GM13977 (cell line): ENCODE measurements at places on chromosomes 12 and 14.

DNA sequence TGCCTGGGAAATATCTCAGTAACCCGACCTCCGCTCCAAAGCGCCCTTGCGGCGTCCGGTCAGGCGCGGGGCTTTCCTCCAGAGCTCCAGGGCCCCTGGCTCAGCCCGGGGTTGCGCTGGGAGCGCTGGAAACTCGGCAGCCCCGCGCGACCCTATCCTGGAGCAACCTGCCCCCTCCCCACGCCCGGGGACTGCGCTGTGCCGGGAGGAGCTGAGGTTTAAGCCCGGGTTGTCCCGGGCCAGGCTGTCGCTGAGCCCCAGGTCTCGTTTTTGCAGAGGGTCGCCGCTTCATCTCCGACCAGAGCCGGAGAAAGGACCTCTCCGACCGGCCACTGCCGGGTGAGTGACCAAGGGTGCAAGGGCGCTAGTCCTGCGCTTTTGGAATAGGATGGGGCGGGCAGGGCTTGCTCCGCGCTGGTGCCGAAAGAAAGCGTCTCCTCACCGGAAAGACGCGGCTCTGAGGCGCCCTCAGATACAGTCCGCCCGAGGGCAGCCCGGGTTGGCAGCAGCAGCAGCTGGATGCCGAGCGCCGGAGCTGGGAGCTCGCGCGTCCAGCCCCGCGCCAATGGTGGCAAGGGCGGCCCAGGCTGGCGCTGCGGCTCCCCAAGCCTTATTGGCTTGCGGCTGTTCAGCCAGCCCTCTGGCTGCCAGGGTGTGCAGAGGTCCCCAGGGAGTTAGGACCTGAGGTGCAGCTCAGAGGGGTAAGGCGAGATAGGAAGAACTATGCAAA, 1.5 kb downstream of the SPX start:
- peak; percentile 53 for DNase-seq

- DNase-seq, result peak; percentile 66
Observed at GRCh38 chr12:14367040-14367661, 1.7 kb downstream of the ATF7IP start.

DNA sequence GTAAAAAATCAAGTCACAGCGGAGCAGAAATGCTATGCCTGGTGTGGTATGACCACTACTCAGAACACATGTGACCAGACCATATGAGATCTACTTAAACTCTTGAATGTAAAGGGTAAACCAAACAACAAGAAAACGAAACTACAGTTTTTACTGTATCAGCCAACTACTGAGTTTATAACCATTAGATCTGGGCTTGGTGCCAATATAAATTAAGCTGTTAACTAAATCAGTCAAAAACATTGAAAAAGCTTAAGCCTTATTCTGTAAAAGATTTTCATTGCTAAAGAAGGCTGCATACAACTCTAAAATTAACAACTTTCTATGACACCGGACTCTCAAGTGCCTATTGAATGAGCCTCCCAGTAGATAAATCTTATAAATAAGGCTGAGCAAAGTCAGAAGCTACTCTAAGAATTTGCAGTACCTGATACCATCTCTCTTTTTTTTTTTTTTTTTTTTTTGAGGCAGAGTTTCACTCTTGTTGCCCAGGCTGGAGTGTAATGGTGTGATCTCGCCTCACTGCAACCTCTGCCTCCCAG, 35.4 kb downstream of the SPTLC2 start:
- peak; percentile 76 for DNase-seq

DNA sequence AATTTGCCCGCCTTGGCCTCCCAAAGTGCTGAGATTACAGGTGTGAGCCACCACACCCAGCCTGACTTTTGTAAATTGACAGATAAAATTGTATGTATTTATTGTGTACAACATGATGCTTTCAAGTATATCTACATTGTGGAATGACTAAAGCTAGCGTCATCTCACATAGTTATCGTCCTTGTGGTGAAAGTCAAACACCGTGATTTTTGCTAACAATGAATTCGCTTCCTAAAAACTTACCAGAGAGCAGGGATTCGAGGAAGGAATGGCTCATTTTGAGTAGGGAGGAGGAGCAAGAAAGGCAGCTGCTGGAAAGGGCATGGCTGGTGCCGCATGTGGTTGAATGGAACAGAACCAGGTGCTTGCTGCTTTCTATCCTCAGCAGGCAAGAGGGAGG, 85.4 kb downstream of the LGMN start:
- no peak for DNase-seq

DNA sequence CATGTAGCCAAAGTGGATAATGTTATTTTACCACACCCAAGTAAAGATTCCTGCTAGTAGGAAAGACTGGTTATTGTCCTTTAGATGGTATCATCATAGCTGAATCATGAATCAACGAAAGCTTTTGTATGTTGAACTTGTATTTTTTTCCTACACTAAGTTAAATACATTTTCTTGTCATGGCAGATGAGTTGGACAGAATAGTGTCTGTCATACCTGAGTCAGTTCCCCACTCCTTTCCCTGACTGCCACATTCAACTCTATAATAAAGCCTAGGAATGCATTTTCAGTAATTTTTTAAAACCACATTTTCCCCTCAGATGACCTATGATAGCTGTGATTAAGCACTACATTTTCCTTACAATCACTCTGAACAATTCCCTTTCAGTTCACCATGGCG, 9.3 kb upstream of the PTHLH start:
- DNase-seq, result no peak

DNA sequence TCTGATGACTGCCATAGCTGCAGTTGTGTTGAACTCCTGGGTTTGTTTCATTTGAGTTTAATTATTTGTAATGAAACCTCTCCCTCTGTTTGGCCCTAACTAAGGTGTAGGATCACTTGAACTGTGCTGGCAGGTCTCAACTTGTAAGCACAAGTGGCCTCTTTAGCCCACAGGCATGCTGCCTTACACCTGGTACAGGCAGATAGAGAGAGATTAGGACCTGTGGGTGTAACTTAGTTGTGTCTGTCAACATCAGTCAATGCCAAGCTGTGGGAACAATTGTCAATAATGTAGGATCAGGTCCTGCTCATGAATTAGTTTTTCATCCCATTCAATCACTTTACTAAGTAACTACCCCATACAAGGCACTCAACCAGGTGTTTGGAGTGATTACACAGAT, 263.0 kb upstream of the G2E3 start:
- DNase-seq, result no peak

DNA sequence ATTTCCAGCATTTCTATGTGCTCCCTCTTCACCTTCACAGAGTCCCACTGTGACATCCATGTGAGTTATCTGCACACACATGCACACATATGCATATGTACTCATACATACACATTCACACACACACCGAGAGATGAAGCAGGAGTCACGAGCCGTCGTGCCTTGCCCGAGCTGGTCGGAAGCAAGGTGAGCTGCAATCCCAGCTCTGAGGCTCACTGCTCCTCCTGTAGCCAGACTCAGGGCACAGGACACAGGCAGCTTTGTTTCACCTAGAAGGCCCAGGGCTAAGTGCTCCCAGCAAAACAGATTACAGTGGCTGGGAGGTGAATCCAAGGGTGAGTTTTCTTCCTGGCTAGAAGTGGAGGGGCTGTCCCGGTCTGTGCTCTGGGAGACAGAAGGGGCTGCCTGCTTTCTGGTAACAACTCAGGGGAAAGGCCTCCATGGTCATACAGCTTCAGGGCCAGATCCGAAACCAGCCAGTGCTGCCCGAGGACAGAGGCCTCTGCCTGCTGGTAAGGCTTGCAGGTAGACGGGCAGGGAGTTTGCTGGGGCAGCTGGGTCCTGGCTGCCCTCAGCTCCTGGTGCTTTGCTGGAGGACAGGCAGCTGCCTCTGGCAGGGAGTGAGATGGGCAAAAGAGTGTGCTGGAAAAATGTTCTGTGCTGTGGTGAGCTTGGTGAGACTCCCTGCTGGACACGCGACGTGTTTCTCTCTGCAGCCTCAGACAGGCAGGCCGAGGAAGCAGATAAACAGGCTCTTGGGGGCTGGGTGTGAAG, 123.7 kb downstream of the CRACR2A start:
- DNase-seq, result no peak

GRCh38 chr12:100266585-100266834, 369 bp downstream of the DEPDC4 start:
- no peak for DNase-seq

DNA sequence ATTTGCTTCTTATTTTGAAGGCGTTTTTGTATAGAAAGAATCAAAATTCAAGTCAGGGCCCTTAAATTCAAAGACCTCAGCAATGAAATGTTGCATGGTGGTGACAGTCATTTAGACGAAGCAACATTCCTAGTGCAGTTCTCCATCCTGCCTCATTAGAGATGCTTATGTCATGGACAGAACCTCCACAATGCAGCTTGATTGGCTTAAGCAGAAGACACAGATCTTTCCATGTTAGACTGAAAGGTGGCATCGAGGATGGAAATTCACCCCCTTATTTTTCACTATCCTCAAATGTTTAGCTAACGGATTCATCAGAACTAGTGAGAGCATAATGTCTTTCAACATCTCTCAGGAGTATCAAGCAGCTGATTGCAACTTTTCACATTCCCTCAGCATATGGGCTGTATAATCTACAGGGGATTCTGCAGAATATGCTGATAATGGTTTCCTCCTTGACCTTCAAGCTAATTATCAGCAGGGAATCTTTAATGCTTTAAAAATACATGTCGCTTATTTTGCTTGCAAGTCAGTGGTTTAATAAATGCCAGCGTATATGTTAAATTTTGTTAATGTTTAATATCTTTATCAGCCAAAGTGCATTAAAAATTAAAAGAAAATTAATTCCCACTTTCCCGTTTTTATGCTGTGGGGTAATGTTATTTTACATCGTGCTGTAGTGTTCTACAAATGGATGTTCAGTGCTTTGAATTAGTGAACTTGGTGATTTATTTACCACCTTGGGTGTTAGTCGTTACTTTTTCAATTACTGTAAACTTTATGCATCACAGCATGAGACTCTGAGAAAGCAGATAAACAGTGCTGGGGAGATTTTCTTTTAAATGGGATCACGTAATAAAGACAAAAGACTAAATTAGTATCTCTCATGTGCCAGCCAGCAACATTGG, 12.8 kb upstream of the NRDE2 start:
- no peak for DNase-seq

DNA sequence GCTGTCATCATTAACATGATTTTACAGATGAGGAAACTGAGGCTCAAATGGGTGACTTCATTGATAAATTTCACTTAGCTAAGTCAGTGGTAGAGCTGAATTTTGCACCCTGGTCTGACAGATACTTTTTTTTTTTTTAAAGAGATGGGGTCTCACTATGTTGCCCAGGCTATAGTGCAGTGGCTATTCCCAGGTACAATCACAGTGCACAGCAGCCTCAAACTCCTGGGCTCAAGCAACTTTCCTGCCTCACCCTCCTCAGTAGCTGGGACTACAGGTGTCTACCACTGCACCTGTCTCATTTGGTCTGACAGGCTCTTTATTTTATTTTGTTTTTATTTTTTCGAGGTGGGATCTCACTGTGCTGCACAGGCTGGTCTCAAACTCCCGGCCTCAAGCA, 24.2 kb upstream of the CORO1C start:
- no peak for DNase-seq

GRCh38 chr12:124194893-124195566, 99.9 kb upstream of the RFLNA start:
- DNase-seq, result no peak

GRCh38 chr14:63212209-63212608, 8.0 kb downstream of the RHOJ start:
- no peak for DNase-seq

DNA sequence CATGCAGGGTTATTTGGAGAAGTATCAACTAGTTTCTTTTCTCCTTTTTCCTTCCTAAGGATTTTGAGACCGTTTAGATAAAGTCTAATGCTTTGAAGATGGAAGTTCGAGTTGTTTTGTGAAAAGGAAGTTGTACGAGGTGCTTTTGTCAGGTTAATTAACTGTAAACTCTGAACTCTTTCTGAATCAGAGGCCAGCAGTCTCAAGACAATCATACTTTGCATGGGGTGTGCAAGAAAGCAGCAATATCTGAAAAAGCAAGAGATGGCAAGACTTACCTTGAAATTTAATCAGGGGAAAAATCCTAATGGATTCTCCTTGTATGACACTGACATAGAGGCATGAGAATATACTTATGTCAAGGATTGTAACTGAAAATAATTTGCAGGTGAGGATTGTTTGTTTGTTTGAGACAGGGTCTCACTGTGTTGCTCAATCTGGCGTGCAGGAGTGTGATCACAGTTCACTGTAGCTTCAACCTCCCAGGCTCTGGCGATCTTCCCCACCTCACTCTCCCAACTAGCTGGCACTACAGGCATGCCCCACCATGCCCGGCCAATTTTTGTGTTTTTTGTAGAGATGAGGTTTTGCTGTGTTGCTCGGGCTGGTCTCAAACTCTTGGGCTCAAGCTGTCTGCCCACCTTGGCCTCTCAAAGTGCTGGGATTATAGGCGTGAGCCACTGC, 170.2 kb upstream of the HMGA2 start:
- DNase-seq, result no peak

- no peak for DNase-seq
Observed at GRCh38 chr12:4584896-4585295, 22.9 kb downstream of the DYRK4 start.

DNA sequence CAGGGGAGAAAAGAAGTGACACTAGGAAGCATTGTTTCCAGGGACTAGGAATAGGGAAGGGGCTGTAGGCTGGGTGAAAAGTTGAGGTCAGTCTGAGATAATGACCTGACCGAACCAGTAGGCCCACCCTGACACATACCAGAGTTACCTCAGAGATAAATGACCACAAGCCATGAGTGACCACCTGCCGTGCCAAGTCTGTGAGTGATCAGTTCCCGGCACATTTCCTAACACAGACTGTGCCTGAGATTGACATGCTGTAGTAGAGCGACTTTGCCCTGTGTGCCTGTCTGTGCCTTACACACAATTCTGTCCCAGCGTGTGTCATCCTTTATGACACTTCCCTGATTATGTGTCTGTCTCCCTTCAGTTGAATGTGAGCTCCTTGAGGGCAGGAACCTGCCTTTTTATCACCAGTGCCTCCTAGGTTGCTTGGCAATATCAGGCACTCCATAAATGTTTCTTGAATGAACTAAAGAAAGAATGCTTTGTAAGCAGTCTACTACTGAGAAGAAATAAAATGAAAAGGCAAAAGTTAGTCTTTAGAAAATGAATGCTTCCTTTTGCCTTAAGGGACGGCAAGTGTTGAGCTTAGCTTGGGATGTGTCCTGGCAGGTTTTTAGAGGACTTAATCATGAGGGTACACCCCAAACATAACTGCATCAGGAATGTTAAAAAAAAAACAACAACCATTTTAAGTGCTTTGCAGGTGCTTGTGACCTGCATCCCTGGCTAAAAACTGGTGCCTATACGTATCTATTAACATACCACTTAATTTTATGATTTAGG, 9.6 kb upstream of the SSPN start:
- no peak for DNase-seq
